ENCODE measurements at places on chromosomes 4 and X.

DNA sequence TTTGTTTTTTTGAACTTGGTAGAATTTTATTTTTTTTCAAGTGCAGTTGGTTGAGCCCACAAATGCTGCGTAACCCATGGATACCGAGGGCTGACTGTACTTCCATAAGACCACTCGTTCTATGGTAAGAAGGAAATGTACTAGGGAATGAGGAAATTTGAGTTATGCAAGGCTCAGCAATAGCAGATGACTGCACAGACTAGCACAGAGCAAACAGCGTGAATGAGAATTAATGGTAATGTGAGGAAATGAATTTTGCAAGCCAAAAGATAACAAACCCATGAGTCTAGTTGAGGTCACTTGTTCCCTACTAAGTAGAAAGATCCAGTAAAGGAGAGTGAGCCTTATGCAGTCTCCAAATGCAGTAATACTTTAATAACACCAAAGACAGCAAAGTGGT lies 17.4 kb downstream of the GSPT2 start:
- no peak for DNase-seq

GRCh38 chr4:169745291-169745690 lies 12.5 kb downstream of the HPF1 start:
- DNase-seq, result no peak

DNA sequence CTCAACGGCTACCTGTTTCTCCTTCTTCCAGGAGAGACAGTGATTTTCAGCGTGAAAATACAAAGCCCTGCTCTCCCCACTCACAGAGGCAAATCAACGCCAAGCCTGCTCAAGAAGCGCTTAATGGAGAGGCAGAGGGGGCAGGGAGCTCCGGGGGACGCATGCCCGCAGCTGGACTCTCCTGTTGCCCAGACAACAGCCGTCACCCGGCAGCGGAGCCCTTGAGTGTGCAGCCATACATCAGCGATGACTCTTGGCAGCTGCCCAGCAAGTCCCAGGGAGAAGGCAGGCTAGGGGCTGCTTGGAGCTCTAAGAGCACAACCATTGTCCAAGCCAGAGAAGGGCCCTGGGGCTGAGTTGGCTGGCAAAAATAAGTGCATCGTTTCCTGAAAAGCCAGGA lies 71.0 kb upstream of the AFAP1 start:
- no peak for DNase-seq

DNA sequence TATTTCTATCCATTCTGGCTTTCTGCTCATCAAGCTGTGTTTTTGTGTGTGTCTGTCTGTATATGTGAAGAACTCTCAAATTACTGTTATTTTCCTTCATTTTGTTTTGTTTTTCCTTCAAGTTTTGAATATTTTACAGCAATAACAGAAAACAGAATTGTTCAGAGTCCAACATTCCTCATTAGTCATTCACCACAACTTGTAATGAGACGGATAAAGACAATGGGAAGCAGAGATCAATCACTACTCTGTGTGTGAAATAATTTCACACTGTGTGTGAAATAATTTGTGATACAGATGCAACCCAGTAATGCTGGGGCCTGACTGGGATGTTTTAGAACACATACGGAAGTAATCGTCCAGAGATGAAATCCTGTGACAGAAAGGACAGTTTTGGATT lies 55.2 kb downstream of the HPGD start:
- no peak for DNase-seq

DNA sequence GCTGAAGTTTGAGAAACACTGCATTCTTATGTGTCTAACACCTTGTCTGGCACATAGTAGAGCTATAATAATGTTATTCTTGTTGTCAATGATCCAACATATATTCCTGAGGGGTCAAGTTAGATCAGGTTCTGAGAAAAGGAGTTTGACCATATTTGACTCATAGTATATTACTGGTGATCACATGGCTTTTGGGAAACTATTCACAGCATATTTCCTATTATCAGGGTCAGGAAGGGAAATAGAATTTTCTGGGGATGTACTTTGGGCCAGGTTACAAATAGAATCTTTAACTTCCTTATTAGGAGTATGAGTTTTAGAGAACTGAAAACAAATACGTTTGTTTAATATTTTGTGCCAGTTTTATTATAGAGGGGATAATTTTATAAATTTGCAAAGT lies 11.6 kb downstream of the IL15 start:
- DNase-seq, result no peak

- no peak for DNase-seq
These were observed 31.2 kb downstream of the SLC2A9 start for GRCh38 chr4:9989918-9990635.

DNA sequence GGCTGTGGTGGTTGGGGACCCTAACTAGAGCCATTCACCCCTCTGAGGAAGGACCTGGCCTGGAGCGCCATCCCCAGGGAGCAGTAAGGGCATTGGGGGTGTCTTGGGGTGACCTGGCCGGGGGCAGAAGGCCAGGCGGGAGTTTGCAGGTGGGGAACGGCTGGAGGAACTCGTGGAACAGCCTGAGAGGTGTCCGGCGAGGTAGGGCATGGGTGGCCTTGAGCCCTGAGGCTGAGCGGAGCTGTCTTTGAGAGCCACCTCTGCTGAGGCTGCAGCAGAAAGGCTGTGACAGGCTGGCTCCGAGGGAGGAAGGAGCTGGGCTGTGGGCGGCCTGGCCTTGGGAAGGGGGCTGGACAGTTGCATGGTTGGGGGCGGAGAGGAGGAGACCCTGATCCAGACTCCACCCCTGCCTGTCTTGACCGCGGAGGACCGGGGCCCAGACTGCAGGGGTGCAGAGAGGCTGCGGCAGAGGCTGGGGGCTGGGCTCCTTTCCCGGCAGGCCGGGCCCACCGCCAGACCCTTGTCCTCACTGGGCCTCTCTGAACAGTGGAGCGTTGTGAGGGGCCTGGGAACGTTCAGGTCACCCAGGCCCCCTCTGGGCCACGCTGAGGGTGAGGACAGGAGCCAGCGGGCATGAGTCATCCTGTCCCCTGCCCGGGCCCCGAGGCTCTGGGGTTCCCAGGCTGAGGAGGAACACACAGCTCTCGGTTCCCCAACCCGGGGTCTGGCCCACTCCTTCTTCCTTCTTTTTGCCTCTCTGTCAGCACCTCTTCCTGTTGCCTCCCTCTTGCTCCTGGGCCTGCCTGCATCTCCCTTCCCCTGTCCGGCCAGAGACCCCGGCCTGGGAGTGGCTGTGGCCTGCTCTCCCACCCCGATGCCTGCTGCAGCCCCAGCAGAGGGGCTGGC lies 8.1 kb downstream of the SH3BP2 start:
- no peak for DNase-seq

DNA sequence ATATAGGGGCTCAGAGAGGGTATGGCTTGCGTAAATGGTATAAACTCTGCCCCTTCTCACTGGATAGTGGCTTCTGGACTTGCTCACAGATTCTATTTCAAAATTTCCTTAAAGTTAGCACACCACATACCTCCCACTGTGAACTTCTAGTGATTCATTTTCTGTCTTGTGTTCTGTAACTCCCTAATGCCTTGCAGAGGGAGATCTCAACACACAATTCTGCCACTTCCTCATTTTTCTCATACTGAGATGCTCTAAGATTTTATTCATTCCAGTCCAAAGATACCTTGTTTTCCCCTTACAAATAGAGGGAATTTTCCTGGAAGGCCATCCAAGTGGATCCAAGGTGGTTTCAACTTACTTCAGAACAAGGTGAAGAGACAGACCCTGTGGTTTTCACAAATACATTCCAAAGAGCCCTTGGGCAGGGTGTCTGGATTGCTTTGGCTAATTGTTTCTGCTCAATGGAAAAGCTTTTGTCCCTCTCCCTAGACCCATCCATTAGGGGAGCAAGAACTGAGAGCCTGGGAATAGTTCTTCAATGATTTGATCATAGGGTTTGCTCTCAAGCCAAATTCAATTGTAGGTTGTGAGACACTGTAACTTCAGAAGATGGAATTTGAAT lies 52.1 kb upstream of the CAPN6 start:
- DNase-seq, result no peak

Data from stimulated activated CD4-positive, alpha-beta T cell treated with anti-CD3 and anti-CD28 coated beads, Interleukin-2, amount 100 ng/mL, for 48 hours (primary cell).